ACHN (cell line): ENCODE measurements at places on chromosomes 2 and 18.

DNA sequence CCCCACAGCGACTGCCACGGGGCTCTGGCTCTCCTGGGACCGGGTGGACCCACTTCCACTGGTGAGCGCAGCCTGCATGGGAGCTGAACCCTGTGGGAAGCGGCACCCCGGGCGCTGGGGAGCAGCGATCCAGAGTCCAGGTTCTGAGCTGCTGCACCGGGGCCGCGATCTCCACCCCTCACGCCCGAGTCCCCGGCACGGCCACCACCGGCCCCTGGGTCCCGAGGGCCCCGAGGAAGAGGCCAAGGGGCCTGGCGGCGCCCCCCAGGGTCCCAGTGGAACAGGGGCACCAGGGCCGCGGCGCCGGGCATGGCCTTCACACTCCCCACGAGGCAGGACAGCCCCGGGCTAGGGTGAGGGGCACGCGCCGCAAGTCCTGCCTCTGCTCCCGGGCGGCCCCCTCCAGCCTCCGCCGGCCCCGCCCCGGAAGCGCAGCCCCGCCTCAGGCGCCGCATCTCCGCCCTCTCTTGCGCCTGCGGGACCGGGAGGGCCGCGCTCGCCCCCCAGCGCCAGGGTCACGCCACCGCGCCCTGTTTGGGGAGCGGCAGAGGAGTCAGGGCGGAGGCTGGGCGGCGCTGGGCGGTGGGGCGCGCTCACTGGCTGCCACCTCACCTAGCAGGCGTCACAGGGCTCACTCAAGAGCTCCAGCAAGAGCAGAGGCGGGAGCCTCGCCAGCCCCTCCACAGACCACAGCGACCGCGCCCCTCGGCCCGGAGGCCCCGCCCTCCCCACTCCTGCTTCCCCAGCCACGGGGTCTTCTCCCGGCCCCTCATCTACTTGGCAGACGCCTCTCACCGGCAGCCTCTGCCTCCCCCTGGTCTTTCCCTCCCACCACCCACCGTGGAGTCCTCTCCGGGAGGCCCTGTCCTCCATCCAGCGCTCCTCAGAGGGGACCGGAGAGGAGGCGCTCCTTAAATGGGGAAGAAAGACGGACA is 26.8 kb downstream of the THAP4 start:
- DNase-seq = peak; percentile 94

DNA sequence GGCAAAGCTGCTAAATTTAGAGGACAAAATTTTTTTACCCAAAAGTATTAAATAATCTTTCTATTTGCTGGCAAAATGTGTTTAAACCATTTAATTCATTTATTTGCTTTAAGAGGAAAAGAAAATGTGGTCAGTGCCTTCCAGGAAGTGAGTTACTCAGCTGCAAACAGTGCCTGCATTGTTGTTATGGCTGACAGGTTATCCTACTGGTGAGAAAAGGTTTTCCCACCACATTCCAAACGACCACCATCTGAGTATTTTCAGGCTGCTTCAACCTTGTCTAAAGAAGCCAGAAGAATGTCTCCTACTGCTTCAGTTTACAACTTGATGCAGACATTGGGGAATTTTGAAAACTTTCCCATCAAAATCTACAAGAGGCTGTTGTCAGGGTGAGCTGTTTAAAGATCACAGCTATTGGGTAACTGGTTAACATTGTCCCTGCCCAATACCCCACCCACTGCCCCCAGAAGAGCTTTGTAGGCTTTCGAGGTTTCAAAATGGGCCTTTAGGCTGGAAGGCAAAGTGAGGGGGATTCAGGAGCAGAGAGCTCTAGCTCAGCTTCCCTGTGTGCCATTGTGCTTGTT is 461.3 kb upstream of the FANCL start:
- no peak for DNase-seq

GRCh38 chr2:28578774-28579173 is 82.9 kb downstream of the PLB1 start:
- DNase-seq = no peak

DNA sequence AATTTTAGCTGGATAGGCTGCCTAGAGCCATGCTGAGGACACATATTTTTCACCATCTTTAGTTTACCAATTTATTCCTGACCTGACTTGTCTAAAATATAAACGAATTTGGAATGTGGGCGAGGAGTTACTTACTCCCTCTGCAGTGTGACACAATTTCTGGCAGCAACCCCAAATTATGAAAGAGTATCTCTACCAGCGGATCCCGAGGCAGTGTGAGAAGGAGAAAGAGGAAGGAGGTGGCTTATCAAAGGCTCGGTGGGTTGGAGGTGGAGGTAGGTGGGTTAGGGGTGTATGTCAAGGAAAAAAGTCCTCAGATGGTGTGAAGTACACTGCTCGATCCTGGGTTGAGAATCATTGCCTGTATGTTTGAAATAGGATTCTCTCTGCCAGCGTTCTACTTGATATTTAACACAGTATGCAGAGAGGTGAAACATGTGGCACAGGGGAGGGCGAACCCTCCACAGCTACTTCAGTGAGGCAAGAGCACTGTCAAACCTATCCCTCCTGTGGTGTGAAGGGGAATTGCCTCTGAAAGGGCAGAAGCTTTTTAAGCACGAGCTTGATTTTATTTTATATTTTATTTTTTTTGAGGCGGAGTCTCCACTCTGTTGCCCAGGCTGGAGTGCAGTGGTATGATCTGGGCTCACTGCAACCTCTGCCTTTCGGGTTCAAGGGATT is 76.0 kb downstream of the RFTN2 start:
- peak; percentile 39 for DNase-seq

DNA sequence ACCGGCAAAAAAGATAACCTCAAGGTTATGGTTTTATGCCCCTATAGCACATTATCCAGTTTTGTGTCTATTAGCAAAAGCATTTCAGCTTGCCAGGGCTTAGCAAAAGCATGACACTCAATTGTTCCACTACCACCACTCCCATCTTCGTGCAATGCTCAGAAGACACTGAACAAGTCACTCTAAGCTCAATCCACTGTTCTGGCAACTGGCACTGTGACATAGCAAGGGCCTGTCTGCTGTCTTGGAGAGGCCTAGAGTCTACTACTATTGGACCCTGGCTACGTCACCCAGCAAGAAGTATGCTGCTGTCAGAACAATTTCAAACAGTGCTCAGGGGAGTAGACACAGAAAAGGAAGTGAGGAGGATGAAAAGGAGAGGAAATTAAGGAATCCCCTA is 103.5 kb upstream of the PPP1CB start:
- no peak for DNase-seq

- DNase-seq = peak; percentile 65
These were observed 33.0 kb upstream of the PTH2R start for GRCh38 chr2:208373460-208374089.

DNA sequence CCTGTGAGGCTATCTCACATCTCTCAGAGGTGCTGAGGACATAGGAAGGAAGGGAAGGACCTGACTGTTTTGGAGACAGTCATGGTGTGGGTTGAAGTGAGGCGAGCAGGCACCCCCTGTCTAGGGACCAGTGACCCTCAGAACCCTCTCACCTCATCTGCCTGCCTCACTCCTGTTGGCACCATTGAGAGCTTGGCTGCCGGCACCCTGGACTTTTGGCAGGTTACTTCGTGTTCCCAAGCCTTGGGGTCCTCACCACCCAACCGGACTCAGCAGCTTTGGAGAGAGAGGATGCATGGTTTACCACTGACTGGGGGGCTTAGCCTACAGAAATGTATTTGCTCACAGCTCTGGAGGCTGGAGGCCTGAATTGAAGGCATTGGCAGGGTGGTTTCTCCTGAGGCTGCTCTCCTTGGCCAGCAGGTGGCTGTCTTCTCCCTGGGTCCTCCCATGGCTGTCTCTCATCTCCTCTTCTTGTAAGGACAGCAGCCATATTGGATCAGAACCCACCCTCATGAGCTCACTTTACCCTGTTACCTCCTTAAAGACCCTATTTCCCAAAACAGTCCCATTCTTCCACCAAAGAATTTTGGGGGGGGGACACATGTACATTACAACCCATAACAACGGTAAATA is 142.0 kb downstream of the TSN start:
- DNase-seq = peak; percentile 49

DNA sequence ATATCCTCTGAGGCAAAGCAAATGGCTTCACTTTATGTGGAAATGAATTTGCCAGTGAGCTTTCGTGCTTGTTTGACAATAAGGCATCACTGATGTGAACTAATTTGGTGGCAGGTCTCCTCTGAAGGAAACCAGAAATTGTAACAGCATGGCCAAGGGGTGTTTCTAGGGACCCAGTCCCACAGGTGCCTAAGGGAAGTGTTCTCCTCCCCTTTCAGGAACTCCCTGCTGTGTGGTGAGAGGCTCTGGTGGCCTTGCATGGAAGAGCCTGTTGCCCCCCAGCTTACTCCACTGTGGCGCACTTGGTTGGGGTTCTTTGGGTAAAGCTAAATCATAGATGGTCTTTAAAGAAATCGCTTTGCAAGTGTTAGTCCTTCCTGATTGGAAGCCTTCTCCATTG is 20.4 kb downstream of the RAB12 start:
- DNase-seq = no peak

GRCh38 chr2:177579486-177580036 is 187.0 kb downstream of the AGPS start:
- no peak for DNase-seq

DNA sequence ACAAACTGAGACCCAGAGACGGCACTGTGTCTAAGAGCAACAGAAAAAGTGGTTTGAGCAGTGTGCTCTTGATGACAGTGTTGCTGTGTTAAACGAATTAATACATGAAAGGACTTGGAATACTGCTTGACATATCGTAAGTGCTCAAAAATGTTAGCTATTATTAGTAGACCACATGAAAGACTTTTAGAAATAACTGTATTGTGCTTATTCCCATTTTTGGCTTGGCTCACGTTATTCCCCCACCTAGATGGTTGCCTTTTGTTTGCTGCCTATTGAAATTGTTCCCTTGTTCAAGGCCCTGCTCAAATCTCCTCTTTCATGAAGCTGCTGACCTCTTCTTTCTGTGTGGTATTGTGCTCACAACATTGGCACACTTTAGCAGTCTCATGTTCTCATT is 27.8 kb upstream of the C2orf74 start:
- DNase-seq = no peak

DNA sequence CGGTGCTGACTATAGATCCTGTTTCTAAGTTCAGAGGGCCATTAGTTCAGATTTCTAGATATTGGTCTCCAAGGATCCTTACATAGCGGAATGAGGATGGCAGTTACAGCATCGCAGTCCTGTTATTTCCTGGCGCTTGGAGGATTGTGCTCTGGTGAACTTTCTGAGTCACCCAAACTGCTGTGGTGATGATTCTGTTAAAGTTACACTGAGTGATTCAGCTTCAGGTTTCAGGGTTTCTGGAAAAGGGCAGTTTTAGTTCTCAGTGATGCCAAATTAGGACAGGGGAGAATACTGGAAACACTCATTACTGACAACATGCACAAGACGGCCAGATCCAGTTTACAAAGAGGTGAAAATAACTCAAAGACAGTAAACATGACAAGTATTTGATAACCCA is 52.1 kb upstream of the ANKRD62 start:
- peak; percentile 81 for DNase-seq

DNA sequence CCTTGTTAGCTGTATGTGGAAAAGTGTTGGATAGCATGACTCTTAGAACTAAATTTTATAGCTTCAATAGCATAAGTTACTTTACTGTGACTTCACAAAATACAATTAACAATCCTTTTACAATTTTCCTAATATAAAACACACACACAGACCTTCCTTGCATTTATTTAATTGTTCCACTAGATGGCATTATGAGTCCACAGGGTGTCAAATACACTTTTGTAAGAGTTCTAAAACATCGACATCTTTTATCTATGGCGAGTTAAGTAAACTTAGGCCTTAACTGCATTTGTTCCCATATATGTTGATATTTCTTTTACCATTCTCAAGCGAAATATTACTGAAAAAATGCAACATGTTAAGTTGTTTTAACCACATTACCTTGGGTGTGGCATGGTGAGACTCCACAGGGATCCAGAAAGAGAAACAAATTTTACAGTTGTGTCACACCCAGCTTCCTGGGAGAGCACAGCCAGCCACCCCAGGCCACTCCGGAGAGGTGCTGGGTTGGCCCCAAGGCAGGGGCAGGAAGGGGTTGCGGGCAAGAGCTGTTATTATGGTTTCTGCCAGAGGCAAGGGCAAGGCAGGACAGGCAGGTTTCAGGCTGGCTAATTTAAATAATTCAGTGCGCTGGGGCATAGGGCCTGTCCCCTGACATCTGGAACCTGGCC is 312.4 kb upstream of the MC4R start:
- peak; percentile 14 for DNase-seq

DNA sequence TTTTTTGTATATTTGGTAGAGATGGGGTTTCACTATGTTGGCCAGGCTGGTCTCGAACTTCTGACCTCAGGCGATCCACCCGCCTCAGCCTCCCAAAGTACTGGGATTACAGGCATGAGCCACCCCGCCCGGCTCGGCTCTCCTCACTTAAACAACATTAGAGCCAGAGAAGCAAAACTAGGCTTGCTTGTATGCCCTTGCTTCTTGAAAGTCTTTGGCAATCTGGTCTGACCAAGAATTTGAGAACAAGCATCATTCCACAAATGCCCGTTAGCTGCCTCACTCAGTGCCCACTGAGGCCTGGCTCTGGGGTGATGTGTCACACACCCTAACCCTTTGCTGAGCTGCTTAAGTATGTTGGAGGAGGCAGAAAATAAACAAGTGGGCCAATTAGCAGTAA is 33.5 kb downstream of the SOWAHC start:
- DNase-seq = peak; percentile 50

- no peak for DNase-seq
These were observed 128.9 kb upstream of the OTOS start for GRCh38 chr2:240269380-240269779.

DNA sequence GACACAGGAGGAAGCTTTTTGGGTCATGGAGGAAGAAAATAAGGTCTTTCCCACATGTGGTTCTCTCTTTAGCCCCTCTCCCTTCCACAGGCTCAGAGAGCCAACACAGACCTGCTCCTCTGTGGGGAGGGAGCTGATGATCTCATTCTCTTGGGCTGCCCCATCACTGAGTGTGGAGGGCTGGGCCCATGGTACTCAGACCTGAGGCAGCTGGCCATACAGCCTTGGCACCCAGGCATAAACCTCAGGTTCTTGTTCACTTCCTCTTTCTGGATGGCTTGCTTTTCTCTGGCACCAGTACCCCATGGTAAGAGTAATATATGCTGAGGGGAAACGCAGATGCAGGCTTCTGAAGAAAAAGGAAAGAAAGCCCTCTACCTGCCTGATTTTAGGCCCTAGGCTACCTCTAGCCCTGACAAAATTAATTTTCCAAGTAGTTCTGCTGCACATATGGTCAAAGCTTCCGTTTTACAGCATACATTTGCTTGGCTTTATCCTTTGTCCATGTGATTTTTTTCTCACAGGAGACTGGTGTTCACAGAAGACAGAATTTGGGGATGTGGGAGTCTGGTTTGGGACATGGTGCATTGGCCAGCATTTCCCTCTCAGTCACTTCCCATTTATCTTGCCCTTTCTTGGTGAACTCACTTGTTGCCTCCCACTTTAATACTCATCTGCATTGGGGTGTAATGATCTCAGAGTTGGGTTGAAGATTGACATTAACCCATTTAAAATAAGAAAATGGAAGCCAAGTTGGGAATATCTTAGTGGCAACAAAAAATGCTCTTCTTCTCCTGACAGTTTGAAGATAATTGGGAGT is 11.1 kb downstream of the DHRS9 start:
- peak; percentile 75 for DNase-seq

- DNase-seq = peak; percentile 65
These were observed 6.5 kb upstream of the KCNG2 start for GRCh38 chr18:79790996-79791972.
